GM23248 (cell line): ENCODE measurements at places on chromosomes 7 and 10. TPM values are rescaled to one million over a fixed set of nuclear protein-coding genes. Genes with fewer than 3 reads are reported as not detected.

The SEMA3A gene
- total RNA-seq, result 36.5 and 48.4 TPM in 2 replicates

The FZD1 gene
- total RNA-seq, result 15.1 and 18.5 TPM in 2 replicates

The SPDYE6 gene
- total RNA-seq, result not detected in 2 replicates

The EGR2 gene
- total RNA-seq, result 0.76 and 1.1 TPM in 2 replicates

The EPHA1 gene
- not detected in 2 replicates for total RNA-seq
